ENCODE measurements at places on chromosomes 7 and 10.

DNA sequence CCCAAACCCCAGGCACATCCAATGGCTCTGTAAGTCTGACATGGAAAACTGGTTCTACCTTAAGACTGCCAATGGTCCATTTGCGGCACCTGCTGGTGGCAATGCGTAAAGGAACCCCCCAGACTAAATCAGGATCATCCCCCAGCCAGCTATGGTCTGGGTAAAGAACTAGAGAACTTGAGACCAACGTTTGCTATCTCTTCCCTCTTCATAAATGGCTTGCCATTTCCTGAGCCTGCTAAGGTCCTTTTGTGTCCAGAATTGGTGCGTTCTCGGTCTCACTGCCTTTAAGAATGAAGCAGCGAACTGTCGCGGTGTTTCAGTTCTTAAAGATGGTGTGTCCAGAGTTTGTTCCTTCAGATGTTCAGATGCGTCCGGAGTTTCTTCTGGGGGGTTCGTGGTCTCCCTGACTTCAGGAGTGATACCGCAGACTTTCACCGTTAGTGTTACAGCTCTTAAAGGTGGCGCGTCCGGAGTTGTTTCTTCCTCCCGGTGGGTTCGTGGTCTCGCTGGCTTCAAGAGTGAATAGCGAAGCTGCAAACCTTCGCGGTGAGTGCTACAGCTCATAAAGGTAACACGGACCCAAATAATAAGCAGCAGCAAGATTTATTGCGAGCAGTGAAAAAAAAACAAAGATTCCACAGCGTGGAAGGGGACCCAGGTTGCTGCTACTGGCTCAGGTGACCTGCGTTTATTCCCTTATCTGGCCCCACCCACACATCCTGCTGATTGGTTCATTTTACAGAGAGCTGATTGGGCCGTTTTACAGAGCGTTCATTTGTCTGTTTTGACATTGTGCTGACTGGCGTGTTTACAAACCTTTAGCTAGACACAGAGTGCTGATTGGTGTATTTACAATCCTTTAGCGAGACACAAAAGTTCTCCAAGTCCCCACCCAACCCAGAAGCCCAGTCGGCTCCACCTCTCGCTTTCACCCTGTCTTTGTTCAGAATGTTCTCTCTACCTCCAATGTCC is 95.4 kb downstream of the ELMO1 start:
- peak; percentile 54 for DNase-seq

- DNase-seq: no peak
Observed at GRCh38 chr7:142585425-142585824, 163.8 kb upstream of the PRSS1 start.

DNA sequence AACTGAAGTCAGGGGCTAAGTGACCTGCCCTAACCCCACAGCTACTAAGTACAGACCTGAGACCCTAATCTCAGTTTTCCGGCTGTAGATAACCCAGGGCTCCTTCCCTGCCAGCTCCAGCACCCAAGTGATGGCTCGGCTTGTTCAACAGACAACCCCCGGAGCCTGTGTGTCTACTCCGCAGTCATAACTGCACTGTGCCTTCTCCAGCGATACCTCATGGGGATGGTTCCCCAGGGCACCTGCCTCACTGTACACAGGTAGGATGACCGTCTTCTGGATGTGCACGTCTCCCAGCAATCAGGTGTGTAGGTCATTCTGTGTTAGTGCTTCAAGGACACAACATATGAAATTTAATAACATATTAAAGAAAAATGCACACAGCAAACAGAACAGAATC is 37.1 kb downstream of the CPXM2 start:
- DNase-seq: no peak

DNA sequence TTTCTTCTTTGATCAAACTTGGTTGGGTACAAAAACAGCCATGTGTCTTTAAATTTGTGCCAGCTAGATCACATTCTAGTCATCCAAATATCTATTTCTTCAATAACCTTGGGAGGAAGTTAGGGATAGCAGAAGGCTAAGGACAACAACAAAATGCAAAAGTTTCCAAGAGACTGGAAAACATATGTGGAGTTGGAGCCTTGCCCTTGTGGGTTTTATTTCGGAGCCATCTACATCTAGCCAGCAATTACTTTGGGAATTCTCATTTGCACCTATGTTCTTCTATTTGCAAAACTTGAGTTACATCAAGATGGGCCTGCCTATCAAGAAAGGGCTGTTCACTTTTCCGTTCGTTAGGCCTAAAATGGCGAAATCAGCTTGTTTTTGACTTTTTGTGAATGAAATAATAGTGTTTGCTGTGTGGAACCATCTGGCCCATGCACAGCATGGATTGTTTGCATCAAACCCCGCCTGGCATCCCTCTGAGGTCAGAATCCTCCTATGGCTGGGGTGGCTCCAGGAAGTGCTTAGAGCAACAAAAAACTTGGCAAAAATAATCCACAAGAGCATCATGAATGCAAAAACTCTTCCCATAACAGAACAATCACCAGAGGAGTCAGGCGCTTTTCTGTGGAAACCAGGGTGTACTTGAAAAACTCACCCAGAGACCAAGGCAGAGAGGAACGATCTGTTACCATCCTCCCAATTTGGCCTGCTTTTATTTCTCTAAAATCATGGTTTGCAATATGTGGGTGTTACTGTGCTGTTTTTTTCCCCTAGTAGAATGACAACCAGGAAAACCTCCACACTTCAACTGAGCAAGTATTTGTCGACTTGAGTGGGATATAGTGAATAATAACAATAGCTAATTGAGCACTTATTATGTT is 36.2 kb upstream of the XPNPEP1 start:
- no peak for DNase-seq

DNA sequence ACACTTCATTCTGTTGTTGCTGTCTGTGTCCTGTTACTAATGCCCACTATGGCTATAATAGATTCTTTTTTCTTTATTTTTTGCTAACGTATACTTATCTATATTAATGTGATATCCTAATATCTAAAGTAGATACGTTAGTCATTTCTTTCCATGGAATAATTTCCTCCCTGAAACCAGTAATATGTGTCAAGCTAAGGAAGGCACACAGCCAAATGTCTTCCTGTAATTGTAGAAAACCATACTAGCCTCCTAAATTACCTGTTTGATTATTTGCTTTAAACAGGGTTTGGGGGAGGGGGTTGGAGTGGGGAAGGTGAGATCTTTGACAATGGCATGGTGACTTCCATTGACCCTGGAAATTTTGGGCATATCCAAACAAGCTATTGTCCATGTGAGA is 56.4 kb downstream of the THNSL1 start:
- no peak for DNase-seq

GRCh38 chr10:110429301-110429700 is 68.4 kb upstream of the DUSP5 start:
- DNase-seq: no peak

- no peak for DNase-seq
Observed at GRCh38 chr10:35447693-35448407, 111.5 kb downstream of the CCNY start.

DNA sequence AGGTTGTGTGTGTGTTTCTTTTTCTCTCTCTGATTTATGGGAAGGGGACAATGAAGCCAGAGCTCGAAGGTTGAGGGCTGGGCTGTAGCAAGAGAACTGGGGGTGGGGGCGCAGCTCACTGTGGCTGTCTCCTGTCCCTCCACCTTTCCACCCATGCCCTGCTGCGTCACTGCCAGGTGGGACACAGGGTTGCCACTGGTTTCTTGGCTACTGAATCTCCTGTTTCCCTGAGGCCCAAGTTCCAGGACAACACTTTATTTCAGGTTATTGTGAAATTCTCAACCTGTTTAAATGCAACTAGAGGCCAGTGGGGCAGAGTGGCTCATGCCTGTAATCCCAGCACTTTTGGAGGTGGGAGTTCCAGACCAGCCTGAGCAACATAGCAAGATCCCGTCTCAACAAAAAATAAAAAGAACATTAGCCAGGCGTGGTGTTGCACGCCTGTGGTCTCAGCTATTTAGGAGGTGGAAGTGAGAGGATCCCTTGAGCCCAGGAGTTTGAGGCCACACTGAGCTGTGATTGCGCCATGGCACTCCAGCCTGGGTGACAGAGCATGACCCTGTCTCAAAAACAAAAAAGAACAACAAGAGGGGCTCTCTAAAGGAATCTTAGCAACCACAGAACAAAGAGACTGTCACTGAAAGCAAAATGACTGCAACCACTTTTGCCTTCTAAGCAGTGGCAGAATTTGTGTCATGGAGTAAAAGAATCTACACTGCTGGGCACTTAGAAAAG is 22.6 kb downstream of the TBATA start:
- DNase-seq: no peak

GRCh38 chr10:80501913-80502521 is 35.7 kb upstream of the SH2D4B start:
- DNase-seq: no peak

GRCh38 chr7:26332698-26333097 is 41.0 kb downstream of the SNX10 start:
- no peak for DNase-seq

DNA sequence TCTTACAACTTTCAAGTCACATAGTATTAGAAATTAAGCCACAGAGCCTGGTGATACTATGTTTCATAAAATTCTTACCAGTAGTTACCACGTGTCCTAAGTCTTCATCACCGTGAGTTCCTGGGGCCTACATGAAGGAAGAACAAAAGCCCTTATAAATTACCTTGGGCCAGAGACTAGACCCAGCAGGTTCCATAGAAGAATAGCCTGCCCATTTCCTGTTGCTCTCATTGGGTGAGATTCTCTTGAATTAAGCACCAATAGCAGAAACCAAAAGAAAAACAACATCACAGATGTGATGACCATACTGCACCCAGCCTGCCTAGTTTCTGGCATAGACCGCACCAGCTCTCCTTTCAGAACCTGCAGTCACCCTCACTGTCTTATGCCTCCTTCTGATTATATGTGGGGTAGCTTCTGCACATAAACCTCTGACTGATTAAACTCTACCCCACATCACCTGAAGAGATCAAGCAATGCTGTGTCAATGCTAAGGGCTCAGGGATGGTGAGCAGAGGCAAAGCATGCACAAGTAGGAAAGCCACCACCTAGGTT is 18.0 kb upstream of the SEM1 start:
- DNase-seq: no peak

- DNase-seq: peak; percentile 29
Observed at GRCh38 chr10:6401558-6402348, 178.3 kb downstream of the PRKCQ start.

- no peak for DNase-seq
Observed at GRCh38 chr7:92749327-92749755, 87.0 kb downstream of the CDK6 start.

- DNase-seq: no peak
Observed at GRCh38 chr7:131883196-131883595, 326.8 kb upstream of the PODXL start.

GRCh38 chr10:11451640-11452260 is 159.7 kb downstream of the USP6NL start:
- DNase-seq: no peak

GRCh38 chr7:135862586-135863340 is 114.2 kb upstream of the FAM180A start:
- no peak for DNase-seq

GRCh38 chr7:113078331-113078730 is 8.3 kb downstream of the GPR85 start:
- no peak for DNase-seq

DNA sequence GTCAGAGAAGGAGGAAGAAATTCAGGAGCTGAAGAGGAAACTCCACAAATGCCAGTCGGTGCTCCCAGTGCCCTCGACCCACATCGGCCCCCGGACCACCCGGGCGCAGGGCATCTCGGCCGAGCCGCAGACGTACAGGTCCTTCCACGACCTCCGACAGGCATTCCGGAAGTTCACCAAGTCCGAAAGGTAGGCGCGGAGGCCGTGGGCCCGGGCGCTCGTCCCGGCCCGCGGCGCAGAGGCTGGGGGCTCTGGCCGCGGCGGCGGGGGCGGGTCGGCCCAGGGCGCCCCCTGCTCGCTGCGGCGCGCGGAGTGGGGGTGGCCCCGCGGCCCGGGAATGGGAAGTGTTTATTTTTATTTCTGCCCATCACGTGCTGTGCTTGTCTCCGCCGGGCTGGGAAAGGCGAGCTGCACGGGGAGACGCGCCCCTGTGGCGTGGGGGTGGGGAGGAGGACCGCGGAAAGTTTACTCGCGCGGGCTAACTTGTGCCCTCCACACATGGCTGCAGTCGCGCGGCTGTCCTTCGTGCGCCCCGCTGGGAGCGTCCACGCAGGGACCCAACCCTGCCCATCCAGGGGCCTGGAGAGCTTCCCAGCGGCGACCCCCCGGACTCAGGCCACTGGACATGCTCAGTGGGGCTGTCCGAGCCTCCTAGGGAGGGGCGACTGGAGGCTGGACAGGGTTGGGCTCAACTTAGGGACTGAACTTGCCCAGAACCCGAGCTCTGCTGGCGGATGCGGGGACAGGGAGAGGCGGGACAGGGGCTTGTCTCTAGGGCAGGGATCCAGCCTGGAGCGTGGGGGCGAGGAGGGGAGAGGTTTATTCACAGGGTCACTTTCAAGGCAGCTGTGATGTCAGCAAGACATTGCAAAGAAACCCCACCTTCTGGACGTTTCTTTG is 82.6 kb upstream of the PRKG1 start:
- DNase-seq: no peak

- no peak for DNase-seq
Observed at GRCh38 chr7:151585744-151586393, 66.2 kb upstream of the RHEB start.

- DNase-seq: no peak
Observed at GRCh38 chr7:123054357-123055133, 59.0 kb upstream of the TAS2R16 start.

DNA sequence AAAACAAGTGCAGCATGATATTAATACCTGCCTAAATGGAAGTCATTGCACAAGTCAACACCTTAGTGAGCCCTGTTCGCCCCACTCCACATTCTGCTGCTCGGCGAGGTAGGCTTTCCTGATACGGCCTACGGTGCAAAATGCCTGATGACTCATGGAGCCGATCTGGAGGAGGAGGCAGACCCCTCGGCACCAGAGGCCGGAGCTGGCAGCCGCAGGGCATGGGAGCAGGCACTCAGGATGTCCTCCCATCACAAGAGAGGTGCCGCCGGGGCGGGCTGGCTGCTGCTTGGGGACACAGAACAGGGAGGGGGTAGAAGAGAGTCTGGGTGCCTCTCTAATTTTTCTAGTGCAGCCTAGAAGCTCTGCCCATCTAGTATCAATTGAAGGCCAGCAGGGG is 418.5 kb upstream of the MGMT start:
- no peak for DNase-seq

GRCh38 chr7:28718055-28718481 is 240.1 kb downstream of the TRIL start:
- no peak for DNase-seq

- DNase-seq: no peak
Observed at GRCh38 chr10:88159127-88159829, 295.9 kb downstream of the PTEN start.

GRCh38 chr7:105849122-105849855 is 27.1 kb downstream of the ATXN7L1 start:
- DNase-seq: peak; percentile 10
